GM20000 (cell line): ENCODE measurements at places on chromosomes 4 and X.

DNA sequence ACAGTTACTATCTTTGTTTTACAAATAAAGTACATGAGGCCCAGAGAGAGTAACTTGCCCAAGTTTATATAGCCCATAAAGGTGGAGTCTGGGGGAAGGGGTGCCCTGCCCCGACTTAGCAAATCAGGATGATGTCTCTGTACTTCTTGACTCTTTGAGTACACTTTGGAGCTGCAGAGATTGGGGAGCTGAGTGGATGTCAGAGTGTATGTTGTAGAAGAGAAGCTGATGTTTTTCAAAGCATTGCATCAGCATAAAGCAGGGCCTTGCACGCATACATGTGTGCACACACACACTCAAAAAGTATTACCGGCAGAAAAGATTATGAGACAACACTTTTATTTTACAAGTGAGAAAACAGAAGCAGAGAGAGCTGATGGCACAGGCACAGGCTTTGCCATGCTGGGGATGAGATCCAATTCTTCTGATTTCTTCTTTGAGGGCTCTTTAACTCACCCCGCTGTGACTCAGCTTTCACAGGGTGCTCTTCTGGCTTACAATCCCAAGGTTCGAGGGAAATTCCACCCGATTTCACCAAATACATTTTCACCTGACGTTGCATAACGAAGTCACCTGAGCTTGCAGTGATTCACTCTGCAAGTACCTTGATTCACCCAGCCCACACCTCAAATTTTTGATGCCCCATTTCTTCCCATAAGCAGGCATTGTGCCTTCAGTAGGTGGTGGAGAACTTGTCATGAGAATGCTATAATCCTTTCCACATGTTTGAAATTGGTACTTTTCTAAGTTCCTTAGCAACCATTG lies 292.8 kb upstream of the BOD1L1 start:
- DNase-seq: no peak

DNA sequence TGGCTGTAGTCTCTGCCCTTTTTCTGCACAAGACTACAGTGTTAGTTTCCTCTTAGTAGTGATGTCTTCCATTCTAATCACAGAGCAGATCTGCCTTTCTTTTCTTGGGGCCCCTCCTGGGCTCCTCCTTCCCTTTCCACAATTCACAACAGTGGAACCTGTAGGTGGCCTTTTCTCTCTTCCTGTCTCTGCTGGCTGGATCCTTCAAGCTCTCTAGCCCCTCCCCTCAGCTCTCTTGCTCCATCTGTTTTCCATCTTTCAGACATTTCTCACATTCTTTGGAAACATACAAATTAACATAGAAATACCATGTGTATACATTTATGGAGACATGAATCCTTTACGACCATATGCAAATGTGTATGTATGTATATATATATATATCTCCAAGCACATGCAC lies 304 bp upstream of the SPIN2A start:
- DNase-seq: no peak

DNA sequence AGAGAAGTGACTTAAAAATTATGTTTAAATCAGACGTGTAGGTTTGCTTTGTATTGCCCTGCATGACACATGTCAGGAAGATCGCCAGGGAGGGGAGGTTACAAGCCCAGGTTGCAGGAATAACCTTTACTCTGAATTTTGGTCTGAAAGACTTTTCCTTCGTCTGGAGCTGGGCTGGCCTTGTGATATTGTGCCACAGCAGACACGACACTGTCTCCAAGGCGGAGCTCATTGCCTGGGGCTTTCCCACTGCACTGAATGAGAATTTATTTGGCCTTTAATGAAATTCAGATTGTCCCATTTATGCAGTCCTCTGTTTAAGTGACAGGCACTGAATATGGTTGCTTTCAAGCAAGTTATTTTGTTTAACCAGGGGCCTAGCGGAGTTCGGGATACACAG lies 45.1 kb downstream of the RHOH start:
- DNase-seq: no peak

- peak; percentile 83 for DNase-seq
Measured at GRCh38 chr4:151014521-151015458, at the start of gene LRBA. TSS of gene LRBA (minus strand) at chr4:151015284. CDS start at chr4:151014642, 642 bp downstream.

DNA sequence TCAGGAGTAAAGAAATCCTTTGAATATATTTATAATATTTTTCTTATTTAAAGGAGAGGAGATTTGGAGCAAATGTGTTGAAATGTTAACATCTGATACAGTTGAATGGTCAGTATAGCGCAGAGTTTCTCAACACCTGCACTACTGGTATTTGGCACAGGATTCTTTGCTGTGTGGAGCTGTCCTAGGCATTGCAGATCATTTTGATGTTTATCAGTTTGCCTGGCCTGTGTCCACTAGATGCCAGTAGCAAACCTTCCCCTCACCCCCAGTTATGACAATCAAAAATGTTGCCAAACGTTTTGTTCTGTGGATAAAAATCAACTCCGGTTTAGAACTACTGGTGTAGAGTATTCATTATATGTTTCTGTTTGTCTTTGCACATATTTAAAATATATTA lies 765.3 kb upstream of the SLIT2 start:
- DNase-seq: no peak

DNA sequence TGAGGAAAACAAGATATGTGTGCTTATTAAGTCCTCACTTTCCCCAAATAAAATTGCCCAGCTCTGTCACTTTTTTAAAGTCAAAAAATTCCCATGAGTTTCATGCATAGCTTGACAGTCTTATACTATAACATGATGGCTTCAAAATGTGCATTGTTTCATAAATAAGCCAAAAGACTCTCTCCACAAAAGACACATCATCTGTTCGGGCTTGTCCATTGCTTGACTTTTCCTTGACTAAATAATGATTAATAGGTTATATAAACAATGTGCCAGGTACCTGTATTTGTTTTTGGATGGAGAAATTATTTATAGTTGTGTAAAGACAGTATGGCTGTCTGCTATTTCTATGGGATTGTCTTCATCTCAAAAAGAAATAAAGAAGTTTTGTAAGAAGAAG lies 329.2 kb upstream of the KLF3 start:
- DNase-seq: no peak
